Lung (tissue), 17 donors: ENCODE measurements at places on chromosomes 2 and 18. TPM values are rescaled to one million over a fixed set of nuclear protein-coding genes. Genes with fewer than 3 reads are reported as not detected.

Gene DYSF
- polyA plus RNA-seq = 12.9 TPM

Gene SCN7A
- polyA plus RNA-seq = 7.5 TPM

Gene ABHD1
- polyA plus RNA-seq = 0.16 TPM

Gene DYNAP
- not detected for polyA plus RNA-seq

Gene IL36G
- polyA plus RNA-seq = 0.14 TPM

Gene FOSL2
- 97.9 TPM for polyA plus RNA-seq

Gene DQX1
- polyA plus RNA-seq = 0.12 TPM

Gene UGT1A3
- polyA plus RNA-seq = not detected

Gene SKOR2
- polyA plus RNA-seq = not detected

Gene EIF2AK2
- polyA plus RNA-seq = 7.5 TPM

Gene SKA1
- polyA plus RNA-seq = 0.57 TPM

Gene NEDD4L
- 118 TPM for polyA plus RNA-seq

Gene CASP8
- 18.2 TPM for polyA plus RNA-seq

Gene DNAJC5G
- not detected for polyA plus RNA-seq

Gene ALK
- 0.10 TPM for polyA plus RNA-seq

Gene CNTNAP5
- polyA plus RNA-seq = not detected

Gene PLCD4
- polyA plus RNA-seq = 0.49 TPM

Gene CYP1B1
- 33.2 TPM for polyA plus RNA-seq

Gene PFN4
- polyA plus RNA-seq = 0.98 TPM

Gene RAB31
- 21.5 TPM for polyA plus RNA-seq

Gene CUL3
- 75.2 TPM for polyA plus RNA-seq

Gene SPAG16
- 15.0 TPM for polyA plus RNA-seq

Gene KCNS3
- 23.5 TPM for polyA plus RNA-seq
